Inflammatory macrophage treated with lipopolysaccharide for 1 hour (primary cell): ENCODE measurements at places on chromosomes 4 and X.

GRCh38 chr4:54683616-54684346 is 26.0 kb downstream of the KIT start:
- DNase-seq, result peak; percentile 36

- DNase-seq, result no peak
Measured at GRCh38 chr4:138663883-138664282, 351.7 kb upstream of the NOCT start.

DNA sequence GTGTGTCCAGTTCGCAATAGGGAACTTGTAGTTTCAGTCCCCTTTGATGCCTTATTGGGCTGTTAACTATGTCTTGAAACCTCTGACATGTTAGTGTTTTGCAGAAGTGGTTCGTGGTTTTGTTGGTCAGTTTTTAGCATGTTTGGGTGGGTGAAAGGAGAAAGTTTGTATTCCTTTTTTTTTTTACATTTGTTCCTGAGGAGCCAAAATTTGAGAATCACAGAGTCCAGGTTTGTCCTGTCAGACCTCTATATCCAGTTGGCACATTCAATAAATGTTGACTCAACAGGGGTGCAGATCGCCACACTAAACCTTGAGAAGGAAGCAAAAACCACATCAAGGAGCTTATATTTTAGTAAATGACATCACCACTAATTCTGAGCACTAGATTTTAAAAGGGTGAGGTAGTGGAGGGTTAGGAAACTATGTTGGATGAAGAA is 26.2 kb downstream of the DLG3 start:
- DNase-seq, result peak; percentile 22

GRCh38 chrX:23334848-23335599 is at the start of gene PTCHD1:
TSS of gene PTCHD1 (plus strand) at chrX:23334849. CDS start at chrX:23334876, 27 bp downstream.
- no peak for DNase-seq

DNA sequence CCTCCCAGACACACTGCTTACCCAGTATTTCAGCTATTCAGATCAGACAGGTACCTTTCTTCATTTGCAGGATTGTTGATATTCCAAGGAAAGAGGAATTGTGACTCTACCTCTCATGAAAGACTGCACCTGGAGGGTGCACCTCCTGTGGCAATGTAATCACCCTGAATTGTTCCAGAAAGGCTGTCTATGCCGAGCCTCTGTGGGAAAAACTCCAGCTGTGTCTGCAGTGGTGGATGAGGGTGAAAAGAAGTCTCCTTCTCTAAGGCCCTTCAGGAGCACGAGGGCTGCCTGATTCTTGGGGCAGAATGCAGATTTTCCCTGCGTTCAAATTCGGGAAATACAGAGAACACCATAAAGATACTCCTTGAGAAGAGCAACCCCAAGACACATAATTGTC is 108.2 kb upstream of the ADAMTS3 start:
- no peak for DNase-seq

DNA sequence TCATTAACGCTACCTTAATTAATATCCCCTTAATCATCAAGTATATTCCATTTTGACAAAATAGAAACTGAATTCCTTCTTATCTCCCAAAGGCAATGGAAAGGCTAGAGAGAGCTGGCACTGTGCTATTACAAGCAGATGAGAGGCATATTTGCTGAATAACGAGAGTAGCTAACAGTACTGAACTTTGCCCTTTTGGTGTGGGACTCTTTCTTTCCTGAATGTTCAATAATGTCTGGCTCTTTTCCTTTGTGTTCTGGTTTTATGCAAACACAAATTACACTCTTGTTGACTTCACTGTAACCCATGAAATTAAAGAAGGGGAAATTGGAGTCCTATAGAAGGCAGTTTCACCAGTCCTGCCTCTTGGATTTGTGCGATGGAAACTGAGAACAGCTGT is 63.5 kb downstream of the SHROOM3 start:
- no peak for DNase-seq

GRCh38 chrX:155246748-155247147 is 17.5 kb downstream of the RAB39B start:
- DNase-seq, result no peak

GRCh38 chrX:133850399-133850798 is 135.0 kb downstream of the GPC3 start:
- no peak for DNase-seq

DNA sequence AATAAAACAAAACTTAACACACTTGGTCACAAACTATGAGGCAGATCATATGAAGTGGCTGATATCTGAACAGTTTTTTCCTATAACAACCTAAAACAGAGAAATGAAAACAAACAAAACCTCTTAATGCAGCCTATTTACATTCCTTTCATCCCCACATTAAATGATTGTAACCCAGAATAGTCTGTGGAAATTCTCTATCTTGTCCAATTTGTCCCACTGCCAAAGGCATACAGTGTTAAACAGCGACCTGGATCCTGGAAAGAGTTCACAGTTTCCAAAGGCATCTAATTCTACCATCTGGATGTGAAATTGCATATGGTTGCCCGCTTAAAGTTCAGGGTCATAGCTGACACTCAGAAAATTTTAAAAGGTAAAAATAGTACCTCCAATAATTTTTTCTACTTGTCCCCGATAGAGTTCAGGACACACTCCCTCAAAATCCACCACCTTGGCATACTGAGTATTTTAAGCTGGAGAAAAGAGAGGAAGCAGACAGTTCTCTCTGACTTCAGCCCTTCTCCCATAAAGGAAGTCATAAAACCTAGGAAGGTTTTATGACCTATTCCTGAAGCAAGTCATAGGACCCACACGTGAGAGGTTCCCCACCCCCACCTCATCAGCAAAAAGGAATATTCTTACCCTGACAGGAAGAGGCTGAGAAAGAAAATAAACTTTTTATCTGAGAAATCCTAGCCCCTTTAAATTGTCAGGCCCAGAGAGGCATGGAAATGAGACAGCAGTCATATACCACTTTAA is 270.2 kb downstream of the PAPSS1 start:
- DNase-seq, result no peak

DNA sequence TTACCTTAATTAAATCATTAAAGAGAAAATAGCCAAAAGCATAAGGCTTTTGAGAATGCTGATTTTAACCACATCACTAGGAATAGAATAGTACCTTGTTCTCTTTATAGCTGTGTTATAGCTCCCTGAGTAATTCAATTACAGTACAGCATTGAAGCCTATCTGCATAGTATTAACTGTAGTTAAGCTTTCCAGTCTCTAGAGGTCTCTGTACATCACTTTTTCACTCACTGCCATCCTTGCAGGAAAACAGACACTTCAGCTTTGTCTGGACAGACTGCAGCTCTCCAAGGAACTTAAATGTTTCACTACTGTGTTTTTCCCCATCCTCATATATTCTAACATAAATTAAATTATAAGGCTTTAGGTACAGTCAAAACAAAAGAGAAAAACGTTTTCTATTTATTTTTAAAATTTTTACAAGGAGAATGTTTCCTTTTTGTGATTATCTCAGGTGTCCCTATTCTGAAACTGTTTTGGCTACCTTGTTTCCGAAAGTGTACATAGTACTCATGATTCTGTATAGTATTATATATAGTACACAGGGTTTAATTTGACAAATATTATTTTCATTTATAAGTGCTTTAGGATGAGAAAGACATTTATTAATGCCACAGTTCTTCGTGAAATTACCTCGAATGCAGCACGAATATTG is 407.9 kb downstream of the PCDH18 start:
- peak; percentile 6 for DNase-seq
